Activated naive CD4-positive, alpha-beta T cell (primary cell): ENCODE measurements at places on chromosomes 7 and 10.
A peak's percentile ranks its signal among the peaks of the same experiment; 100 is the strongest.

DNA sequence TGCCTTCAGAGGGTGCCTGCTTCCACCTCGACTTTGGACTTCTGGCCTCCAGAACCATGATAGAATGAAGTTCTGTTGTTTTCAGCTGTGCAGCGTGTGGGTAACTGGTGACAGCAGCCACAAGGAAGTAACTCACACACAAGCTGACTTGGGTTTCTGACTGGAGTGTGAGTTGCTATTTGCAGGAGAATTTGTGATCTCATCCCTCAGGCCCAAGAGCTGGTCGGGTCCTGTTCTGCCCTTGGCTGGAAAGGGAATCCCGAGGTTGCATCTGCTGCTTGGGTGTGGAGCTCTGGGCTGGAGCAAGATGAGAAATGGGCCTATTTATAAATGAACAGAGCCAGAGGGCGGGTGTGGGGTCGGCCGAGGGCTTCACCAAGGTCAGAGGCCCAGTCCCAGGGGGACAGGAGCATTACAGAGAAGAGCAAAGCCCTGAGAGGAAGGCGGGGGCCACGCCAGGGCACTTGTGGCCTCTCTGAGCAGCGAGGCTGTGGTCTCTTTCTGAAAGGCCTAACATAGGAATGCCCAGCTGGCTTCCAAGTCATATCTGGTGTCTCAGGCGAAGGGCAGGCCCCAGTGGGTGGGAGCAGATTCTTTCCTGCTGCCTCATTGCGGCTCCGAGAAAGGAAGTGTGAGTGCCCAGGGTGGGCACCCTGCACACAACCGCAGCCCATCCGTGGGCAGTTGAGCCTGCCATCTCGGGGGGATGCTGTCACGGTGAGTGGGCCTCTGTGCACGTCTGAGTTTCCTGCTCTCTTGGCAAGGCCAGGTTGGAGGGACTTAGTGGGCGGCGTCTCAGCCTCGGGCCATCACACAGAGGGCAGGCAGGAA lies 26.5 kb upstream of the C10orf71 start:
- DNase-seq, result no peak

DNA sequence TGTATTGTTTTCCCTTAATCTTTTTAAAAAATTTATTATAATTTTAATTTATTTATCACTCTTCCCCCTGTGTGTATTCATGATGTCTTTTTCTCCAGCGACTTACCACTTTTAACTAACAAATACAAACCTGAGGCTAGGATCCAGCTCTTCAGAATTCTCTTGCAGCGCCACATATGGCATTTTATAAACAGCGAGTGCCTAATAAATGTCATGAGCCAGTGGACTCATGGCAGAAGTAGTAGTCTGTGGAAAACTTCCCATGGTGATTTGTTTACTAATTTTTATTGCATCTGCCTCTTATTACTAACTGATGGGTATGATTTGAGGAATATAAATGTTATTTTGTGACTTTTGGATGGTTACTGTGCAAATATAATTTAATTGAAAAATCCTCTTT lies 102.9 kb downstream of the EXOC4 start:
- DNase-seq, result no peak

DNA sequence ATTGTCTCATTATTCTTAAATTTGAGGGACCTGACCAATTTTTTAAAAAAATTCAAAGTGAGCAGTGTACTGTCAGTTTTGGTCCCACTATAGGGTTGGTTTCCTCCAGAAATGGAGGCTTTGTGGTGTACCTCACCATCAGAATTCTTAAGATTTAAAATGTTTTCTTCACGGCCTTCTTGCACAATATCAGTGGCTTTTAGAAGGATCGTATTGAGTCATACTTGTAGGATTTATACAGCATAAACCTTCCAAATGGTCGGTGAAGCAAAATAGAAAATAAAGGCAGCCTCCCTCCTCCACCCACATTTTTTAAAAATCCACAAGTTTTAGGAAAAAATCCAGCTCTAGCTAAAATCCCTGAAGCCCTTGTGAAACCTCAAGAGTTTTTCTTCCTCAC lies 126.4 kb downstream of the RNLS start:
- no peak for DNase-seq

DNA sequence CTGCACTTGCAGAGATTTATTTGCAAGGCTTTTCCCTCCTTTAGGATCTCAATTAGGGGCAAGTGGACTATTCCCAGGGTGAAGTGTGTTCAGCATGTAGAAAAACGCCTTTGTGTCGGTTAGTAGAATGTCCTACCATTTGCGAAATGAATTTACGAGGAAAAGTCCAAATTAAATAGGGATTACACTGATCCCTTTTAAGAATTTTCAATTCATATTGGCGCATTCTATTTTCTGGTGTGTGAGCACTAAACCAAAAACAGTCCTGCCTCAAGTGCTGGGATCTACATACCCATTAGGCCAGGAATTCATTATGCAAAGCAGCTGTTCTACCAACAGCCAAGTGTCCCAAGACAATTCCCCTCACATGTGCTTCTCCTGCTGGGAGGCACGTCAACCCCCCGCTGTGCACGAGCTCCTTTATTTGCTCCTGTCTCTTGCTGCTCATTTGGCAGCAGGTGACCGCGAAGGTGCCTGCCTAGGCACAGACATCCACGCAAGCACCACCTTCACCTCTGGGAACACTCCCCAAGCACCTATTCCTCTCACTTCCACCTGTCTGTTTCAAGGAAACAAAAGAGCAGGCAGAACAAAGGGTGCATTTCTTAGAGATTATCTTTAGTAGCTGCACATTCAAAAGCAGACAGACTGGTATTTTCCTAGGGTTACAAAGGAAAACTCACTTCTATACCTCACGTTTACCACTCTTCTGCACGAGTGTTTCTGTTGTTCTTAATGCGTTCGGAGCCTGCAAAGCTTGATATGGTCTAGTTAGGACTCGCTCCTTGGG lies 134.6 kb upstream of the FGFR2 start:
- DNase-seq, result no peak

DNA sequence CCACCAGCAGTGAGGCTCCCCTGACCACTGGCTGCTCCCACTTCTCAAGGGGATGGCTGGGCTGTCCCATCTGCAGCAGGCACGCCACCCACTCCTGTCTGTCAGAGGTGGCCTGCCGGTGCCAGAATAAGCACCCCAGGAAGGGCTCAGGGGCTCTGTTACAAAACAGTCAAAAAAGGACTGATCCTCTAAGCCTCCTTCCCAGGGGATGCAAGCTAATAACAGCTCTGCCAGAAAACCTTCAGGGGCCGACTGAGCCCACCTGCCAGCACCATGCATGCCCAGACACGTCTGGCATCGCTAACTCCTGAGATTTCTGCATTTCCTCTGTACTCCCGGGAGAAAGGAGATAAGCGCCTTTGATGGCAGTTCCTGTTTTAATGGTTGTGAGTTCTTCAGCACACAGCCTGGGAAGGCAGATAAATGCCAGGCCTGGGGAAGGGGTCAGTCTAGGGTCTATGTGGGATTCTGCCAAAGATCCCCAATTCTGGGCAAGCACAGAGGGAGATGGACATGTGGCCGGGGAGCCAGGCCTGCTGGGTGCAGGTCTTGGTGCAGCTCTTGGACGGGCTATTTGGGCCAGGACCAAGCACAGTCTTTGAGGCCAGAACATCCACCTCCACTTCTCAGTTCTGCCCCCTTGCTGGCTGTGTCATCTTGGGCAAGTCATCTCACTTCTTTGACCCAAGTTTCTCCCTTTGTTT lies 128.4 kb downstream of the ARHGAP22 start:
- no peak for DNase-seq

GRCh38 chr10:1762076-1762475 lies 24.8 kb upstream of the ADARB2 start:
- DNase-seq, result no peak

- DNase-seq, result no peak
Measured at GRCh38 chr7:156927571-156928405, 21.7 kb upstream of the NOM1 start.

GRCh38 chr7:73811760-73812168 lies 19.0 kb upstream of the CLDN4 start:
- peak; percentile 3 for DNase-seq

DNA sequence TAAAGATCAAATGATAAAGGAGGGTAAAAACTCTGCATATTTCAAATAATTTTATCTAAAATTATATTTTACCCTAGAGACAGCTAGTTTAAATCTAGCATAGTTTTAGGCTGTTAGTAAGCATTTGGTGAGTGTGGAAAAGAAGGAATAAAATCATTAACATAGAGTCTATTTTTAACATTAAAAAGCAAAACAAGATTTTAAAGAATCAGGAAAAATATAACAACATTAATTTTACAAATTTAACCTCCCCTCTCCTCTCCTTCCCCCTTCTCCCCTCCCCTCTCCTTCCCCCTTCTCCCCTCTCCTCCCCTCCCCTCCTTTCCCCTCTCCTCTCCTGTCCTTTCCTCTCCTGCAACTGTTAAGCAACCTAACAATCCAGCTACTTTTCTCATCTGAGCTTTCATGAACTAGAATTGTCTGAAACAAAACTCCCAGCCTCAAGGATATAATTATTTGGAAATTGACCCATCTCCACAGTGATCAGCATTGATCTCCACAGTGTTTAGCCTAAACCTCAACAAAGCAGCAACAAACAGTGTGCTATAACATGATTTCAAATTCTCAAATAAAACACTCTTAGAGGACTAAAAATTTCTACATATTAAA lies 293.2 kb downstream of the PPP1R3A start:
- DNase-seq, result no peak

GRCh38 chr7:141023295-141023694 lies 8.5 kb upstream of the MRPS33 start:
- no peak for DNase-seq

GRCh38 chr10:17077346-17077781 lies 52.2 kb downstream of the CUBN start:
- no peak for DNase-seq

DNA sequence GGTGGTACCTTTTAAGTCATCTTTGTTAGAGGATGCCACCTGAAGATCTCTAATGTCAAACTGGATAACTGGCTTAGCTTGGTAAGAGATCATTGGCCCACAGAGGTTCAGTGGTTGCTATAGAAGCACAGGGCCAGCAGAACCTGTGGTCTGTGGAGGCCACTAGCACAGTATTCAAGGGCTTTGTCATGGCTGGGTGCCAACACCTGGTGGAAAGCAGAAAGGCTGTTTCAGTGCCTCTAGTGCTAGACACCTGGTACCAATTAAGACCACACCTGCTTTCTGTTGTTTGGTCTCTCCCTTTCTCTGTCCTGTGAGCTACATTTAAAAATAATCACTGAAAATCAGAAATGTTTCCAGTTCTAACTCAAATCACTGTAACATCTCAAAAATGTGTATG lies 10.0 kb upstream of the PCGF5 start:
- DNase-seq, result no peak

DNA sequence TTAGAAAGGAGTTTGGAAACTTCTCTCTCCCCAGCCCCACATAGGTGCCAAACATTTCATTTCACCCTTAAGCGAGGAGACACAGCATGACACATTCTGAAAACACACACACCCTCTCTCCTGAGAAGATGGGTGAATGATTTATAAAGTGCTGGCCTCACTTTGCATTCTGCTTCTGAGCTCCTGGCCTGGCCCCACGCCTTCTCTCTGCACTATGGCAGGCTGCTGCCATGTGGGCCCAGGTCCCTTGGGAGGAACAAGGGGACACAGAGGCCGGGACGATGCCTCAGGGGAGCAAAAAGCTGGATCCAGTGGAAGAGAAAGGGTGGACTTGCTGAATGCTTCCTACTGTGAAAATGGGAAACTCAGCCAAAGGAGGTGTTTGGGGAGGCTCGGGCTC lies 56.0 kb downstream of the CPXM2 start:
- no peak for DNase-seq

GRCh38 chr7:2666588-2667250 lies 21.3 kb upstream of the AMZ1 start:
- no peak for DNase-seq

GRCh38 chr10:1156921-1157614 lies 100.9 kb downstream of the WDR37 start:
- DNase-seq, result no peak

GRCh38 chr10:78740976-78741915 lies 327.5 kb upstream of the ZMIZ1 start:
- no peak for DNase-seq

DNA sequence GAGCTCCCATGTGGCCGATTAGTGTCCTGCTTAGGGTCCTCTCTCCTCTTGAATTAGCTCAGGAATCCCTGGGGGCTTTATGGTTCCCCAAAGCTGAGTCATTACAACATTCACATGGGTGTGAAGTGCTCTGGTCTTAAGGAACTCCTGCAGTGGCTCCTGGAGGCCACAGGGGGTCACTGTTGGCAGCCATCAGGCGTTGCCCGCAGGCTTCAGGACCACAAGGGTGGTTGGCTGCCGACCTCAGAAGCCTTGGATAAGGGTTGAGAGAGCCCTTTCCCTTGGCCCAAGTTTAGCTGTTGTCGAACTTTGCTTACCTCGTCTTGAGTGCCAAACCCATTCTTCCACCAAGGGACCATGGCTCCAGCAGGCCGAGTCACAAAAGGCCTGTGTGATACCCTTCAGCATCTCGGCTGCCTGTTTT lies 61.7 kb downstream of the SH2D4B start:
- DNase-seq, result no peak

DNA sequence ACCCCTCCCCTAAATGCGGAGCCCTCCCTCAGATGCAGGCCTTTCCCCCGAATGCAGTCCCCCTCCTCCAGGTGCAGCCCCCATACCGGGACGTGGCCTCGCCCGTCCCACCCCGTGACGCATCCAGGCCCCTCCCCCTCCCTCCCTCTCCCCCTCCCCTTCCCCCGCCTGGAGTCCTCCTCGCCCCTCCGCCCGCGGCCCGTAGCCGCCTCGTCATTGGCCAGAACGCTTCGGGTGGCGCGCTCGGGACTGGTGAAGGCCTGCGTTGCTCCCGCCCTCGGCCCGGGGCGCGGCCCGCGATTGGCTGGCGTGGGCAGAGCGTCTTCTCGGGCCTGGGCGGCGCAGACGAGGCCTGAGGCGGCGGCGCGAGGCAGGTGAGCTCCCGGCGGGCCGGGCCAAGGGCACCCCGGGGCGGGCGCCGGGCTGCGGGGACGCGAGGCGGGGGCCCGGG lies 16.0 kb upstream of the SUN1 start:
- DNase-seq, result peak; percentile 97

DNA sequence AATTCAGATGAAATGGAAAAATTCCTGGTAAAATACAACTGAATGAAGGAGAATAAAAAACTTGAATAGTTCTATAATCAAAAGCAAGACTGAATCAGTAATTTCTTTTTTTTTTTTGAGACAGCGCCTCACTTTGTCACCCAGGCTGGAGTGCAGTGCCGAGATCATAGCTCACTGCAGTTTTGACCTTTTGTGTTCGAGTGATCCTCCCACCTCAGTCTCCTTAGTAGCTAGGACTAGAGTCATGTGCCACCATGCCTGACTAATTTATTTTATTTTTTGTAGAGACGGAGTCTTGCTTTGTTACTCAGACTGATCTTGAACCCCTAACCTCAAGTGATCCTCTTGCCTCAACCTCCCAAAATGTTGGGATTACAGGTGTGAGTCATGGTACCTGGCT lies 26.1 kb downstream of the SYPL1 start:
- DNase-seq, result no peak

- DNase-seq, result no peak
Measured at GRCh38 chr10:14658331-14659127, 116.2 kb downstream of the FAM107B start.

DNA sequence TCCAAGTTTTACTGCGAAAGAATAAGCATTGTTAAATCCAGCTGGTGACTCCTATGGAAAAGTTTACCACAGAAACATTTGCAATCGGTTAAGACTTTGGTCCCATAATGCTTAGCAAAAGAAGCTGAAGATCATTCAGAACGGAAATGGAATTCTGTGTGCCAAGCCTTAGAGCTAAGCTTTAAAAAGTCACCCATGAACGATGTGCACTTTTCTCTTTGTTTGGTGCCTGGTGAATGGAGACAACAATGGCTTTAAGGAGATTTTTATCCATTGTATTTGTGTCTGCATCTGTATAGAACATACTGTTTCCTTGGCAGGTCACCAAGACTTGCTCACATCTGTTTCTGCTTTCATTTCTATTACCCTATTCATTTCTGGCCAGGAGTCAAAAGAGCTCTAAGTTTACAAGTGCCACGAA lies 26.3 kb upstream of the COL1A2 start:
- DNase-seq, result no peak
